ENCODE measurements at places on chromosomes 3 and 15.

DNA sequence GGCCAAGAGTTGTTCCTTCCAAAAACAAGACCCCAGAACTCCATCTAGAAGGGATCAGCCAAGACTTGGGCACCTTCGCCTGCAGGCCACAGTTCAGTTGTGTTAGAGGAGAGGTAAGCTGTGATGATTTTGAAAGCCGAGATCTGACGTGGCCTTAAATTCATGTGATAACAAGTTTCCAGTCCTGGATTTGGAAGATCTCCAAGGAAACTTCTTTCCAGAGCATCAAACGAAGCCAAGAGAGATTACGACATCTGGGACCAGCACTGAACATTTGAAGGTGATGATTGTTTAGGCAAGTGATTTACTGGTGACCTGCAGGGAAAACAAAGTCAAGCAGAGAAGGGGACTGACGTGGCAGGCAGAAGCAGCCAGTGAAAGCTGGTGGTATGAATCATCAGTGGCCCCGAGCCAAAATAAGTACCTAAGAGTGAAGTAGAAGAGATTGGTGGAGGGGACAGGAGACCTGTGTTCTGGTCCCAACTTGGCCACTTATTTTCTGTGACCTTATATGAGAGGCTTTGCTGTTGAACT lies 339.0 kb upstream of the PROK2 start:
- no peak for DNase-seq

DNA sequence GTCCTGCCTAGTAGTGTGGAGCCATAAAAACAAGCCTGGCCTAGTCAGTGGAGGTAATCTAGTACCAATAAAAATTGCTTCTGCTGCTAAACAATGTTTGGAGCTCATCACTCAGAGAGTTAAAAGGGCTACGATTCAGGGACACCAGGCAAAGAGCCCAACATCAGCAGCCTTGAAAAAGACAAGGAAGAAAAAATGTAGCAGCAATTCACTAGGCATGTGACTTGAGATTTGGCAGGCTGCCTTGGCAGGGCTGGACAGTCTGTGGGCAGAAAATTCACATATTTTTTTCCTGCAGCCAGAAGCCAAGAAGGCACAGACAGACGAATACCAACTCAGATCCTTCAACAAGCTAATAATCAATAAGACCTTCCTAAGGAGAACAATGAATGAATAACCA lies 47.2 kb downstream of the IGSF11 start:
- no peak for DNase-seq

DNA sequence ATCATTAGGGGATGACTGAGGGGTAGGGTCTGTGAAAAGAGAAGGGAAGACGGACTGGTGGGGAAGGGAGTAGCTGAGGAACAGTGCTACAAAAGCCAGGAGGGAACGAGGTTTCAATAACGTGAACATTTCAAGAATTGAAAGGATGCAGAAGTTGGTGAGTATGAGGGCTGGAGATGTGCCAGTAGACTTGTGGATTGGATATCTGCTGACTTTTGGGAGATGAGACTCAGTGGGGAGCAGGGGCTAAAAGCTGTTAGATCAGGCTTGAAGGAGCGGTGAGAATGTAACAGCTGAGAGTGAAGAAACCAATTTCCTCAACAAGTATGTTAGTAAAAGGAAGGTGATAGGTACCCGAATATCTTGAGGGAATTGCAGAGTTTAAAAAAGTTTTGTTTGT lies 65.2 kb downstream of the GTPBP8 start:
- DNase-seq = no peak

GRCh38 chr15:57606816-57607215 lies 15.1 kb downstream of the MYZAP start:
- no peak for DNase-seq

- DNase-seq = no peak
These were observed 610 bp downstream of the EPHB3 start for GRCh38 chr3:184561913-184562877.

DNA sequence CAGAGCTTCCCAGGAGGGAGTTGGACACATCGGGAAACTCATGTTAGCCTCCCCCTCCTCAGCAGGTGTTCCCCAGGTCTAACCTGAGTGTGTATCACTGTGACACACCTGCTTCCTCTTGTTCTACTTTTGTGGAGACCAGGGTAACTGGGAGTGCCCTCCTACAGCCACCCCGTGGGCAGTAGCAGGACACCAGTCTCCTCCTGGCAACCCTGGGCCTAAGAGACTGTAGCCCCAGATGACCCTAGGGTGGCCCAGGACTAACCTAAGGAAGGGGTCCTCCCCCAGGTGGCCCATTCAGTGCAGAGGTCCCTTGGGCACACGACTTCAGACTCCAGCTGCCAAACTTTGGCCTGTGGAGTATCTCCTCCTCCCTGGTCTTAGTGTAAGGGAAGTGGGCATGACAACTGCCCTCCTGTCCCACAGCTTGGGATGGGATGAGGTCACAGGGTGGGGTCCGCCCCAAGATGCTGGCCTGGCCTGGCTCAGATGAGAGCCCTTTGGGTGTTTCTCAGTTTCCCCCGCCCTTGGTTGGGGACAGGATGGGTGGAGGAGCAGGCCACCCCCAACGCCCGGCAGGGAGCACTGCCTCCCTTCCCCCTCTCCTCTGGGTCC lies 4.8 kb downstream of the CSK start:
- no peak for DNase-seq

DNA sequence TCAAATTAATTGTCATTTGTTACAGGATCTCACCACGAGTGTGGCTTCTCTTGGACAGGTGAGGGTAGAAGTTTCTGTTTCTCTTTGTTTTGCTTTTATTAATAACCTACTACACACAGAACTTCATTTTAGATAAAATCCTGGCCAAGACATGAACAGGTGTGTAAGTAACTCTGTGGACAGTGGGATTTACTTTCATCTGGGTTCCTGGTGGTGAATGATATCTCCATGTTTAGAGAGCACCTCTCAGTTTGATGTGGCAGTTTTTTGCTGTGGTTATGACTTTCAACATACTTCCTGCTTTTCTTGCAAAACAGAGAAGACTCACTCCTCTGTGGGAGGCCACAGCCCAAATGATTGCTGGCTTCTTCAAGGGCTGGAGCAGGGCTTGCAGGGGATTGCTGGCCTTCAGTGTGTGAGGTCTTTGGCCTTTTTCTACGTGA lies 71.1 kb upstream of the XCR1 start:
- DNase-seq = no peak

DNA sequence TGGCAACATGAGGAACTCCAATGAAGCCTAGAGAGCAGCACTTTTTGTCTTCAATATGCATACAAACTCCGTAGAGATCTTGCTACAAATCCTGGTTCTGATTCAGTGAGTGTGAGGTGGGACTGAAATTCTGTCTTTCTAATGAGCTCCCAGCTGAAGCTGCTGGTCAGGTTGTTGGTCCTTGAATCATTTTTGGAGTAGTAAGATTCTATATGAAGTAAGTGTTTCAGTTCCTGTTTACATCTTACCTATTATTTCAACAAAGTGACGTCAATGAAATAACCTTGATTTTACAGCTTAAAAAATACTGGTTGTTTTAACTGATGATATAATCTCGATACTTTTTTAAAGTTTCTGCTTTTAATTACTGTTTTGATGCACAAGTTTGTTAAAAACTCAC lies 33.9 kb downstream of the SHQ1 start:
- DNase-seq = no peak

DNA sequence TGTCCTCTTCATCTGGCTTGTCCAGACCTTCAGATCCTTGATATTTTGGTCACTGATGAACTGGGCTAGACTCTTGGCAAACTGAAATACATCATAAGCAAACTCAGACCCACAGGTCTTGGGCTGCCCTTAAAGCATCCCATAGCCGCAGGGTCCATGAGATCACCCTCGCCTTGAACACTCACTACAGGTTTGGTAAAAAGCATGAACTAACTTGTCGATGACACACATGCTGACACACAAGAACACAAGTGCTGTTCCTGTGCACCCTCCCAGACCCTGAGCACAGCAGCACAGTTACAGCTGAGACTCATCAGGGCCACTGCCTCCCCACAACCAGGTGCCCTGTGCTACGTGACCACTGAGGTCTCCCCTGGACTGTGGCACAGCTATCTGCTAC lies 21.0 kb downstream of the PFKFB4 start:
- DNase-seq = no peak

GRCh38 chr15:61157933-61158332 lies 71.2 kb downstream of the RORA start:
- DNase-seq = no peak

DNA sequence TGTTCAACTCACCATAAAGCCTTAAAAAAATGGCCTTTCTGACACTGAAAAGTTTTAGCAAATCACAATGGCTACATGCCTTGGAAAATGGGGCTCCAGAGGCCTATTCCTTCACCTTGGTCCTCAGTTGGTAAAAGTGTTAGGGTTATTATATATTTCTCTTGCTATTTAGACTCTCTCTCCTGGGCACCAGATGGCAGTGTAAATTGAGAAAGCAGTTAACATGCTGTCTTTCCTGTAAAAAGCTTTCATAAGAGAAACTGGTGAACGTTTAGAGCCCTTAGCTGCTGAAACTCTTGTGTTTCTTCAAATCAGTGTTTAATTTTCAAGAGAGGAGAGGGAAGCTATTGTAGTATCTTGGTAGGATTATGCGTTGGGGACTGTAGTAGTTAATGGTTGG lies 89.9 kb downstream of the LRTM1 start:
- DNase-seq = no peak

GRCh38 chr15:51675234-51675633 lies 6.1 kb upstream of the SCG3 start:
- no peak for DNase-seq
